Stimulated activated CD4-positive, alpha-beta T cell treated with anti-CD3 and anti-CD28 coated beads, Interleukin-1b, Interleukin-23, amount 100 ng/mL, for 1 hour (primary cell): ENCODE measurements at places on chromosomes 5 and 9.

- DNase-seq, result no peak
These were observed 48.2 kb downstream of the CDK5RAP2 start for GRCh38 chr9:120531683-120532300.

DNA sequence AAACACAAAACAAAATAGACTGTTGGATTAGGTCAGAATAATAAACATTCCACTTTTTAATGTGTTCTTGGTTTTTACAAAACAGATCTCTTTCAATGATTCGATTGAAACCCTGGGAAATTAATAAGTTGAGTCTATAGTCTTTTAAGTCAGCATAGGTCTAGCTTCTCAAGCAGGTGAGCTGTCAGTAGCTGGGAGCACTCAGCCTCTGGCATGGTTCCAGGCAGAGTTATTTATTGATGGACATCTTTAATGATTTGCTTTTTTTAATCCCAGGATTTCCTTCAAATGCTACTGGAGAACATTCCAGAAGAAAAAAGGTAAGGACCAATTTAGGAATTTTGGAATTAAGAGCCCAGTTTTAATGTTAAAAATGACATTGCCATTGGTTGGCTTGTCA is 241.0 kb downstream of the AOPEP start:
- no peak for DNase-seq

GRCh38 chr5:18403941-18404438 is 769.7 kb downstream of the TAF11L14 start:
- DNase-seq, result no peak

GRCh38 chr5:133962131-133962530 is 6.3 kb downstream of the C5orf15 start:
- DNase-seq, result no peak

DNA sequence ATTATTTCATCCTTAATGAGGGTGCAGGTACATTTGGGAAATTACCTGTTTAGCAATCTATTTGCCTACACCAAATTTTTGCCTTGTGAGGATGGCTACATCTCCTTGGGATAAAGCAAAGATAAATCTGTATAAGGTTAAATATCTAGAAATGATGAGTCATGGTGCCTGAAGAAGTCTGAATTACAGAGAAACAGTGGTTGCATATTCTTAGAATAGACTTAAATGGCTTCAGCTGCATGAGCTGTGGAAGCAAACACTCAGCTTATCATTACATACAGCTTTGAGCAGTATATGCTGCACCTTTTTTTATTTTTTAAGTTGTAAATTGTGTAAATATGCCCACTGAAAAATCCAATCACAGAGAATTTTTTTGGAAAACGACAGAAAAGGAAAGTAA is 153.5 kb downstream of the RAPGEF6 start:
- DNase-seq, result no peak

- DNase-seq, result no peak
These were observed 550.7 kb upstream of the TLE4 start for GRCh38 chr9:79021084-79021483.

DNA sequence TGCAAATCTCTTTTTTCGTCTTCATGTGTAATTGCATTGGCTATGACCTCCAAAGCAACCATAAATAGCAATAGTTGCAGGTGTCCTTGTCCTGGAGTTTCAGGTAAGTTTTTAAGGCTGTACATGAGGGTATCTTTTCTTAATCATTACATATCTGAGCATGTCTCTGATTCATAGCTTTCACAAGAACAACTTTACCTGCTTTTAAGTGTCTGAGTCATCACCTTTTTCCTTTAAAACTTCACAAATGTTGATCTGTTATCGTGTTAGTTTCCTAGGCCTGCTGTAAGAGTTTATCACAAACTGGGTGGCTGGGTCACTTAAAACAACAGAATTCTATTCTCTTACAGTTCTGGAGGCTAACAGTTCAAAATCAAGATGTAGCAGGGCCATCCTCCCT is 13.8 kb downstream of the GARNL3 start:
- DNase-seq, result no peak

DNA sequence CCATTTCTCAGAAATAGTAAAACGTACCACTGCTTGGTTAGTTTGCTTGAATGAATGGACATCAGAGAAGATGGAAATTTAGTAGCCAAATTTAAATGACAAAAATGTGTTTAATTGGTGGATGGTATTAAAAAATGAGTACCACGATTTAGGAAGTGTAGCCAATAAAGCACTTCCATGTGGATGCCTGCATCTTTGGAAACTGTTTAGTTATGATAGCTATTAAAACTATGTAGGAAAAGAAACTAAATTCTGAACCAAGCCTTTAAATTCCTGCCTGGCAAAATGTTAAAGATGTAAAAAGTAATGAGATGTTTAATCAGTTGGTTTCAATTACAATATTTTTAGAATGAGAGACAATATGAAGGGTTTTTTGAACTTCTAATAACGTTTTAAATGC is 94.8 kb downstream of the NUDT12 start:
- DNase-seq, result no peak

- no peak for DNase-seq
These were observed 99.8 kb downstream of the ACTL7B start for GRCh38 chr9:108755979-108756378.

DNA sequence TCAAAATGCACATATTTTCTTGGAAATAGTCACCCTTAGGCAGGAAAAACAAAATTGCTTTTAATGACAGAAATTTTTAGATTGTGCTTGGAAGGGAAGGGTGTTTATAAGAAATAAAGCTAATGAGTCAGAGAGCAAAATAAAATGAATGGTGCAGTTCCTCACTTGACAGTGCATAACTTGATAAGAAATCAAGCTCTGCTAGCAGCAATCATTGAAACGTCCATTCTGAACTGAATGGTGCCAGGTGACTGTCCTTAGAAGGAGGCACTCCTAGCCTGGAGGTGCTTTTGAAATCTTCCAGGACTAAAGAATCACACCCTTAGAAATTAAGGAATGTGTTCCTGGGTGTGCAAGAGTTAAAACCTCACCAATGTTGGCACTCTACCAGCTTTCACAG is 202.5 kb downstream of the EFNA5 start:
- no peak for DNase-seq

- no peak for DNase-seq
These were observed 5.7 kb downstream of the CLTB start for GRCh38 chr5:176410486-176411180.

- DNase-seq, result no peak
These were observed 8.7 kb downstream of the CLTB start for GRCh38 chr5:176407456-176408251.

DNA sequence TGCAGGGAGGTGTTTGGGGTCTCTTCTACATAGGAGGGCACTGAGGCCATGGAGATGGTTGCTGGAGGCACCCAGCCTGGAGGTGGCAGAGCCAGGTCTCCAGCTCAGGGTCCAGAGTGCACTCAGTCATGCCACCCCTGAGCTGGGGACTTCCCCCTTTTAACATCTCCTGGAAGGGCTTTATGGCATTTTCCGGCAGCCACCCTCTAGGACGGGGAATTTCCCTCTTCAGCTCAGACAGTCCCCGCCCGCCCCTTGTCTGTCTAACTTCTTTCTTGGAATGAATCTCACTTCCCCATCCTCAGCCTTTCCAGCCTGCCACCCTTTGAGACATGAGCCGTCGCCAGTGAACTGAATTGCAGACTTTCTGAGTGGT is 49.9 kb downstream of the COL15A1 start:
- no peak for DNase-seq

- no peak for DNase-seq
These were observed 2.0 kb downstream of the FCHSD1 start for GRCh38 chr5:141649056-141649688.

DNA sequence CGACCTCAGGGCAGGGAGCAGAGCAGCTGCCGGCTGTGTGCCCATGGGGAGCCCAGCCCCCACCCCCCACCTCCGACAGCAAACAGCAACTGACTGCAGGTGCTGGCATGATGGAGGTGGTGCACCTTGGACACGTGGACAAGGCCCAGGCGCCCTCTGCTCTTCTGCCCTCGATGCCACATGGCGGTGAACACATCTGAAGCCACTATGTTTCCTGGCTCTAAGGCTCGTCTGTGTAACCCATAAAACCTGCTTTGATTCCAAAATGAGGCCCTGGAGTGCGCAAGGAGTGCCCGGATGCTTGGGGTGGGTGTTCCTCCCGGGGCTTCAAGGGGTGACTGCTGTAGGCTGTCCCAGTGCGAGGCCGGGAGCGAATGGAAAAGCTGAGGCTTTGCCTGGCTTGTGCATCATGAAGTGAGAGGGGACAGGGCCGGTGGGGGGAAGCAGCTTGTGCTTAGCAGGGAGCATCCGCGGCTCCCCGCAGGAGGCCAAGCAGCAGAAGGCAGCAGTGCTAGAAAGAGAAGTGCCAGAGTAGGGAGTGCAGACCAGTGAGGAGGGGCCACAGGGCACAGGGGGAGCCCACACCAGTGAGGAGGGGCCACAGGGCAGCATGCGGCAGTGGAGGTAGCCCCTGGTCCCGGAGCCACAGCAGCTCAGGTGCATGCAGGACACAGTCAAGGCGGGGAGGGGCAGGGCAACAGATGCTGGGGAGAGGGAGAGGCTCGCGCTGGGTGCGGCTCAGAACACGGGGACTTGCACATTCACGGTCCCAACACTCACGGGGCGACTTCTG is 30.0 kb downstream of the NKD2 start:
- DNase-seq, result no peak

DNA sequence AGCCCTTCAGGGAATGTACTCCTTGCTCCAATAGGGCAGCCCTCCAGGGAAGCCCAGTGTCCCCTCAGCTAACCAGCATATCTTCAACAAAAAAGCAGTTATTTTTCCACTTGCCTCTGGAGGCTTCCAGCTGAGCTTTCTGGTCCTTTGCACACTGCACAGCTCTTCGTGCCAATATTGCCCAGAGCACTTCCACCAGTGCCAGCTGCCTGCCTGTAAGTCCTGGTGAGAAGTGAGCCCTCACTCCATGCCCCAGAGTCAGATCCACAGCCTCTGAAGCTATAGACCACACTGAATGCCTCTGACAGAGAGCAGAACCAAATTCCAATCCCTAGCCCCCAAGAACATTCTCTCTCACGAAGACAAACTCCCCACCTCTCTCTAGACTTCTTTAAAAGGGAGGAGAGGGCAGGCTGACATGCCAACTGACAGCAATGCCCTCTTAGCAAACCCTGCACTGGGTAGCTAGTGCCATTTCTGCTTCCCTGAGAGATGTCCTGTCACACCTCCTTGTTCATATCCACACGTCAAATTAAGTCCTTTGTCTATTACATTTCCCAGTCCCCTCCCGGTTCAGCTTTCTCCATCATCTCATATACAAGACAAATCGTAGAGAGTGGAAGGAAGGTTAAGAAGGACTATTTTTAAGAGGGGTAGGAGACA is 12.7 kb upstream of the HEXB start:
- DNase-seq, result no peak

DNA sequence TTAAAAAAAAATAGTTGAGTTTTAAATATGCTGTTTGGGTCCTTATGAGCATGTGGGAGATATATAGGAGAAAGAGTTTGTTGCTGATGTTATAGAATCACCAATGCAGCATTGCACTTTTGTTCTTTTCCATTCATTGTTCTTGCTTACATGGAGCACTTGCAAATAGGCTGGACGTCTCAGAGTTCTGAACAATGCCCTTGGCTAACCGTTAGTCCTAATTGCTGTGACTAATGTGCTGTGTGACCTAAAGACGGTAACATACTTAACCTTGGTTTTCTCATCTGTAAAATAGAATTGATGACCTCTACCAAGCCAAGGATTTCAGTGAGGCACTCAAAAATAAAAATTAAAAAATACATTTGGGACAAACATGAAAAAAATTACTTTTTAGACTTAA is 29.8 kb downstream of the PIK3R1 start:
- DNase-seq, result no peak

- DNase-seq, result no peak
These were observed 29.3 kb downstream of the CATSPER3 start for GRCh38 chr5:134997015-134997414.

- DNase-seq, result no peak
These were observed 1647.4 kb upstream of the CDH9 start for GRCh38 chr5:28685794-28686193.

DNA sequence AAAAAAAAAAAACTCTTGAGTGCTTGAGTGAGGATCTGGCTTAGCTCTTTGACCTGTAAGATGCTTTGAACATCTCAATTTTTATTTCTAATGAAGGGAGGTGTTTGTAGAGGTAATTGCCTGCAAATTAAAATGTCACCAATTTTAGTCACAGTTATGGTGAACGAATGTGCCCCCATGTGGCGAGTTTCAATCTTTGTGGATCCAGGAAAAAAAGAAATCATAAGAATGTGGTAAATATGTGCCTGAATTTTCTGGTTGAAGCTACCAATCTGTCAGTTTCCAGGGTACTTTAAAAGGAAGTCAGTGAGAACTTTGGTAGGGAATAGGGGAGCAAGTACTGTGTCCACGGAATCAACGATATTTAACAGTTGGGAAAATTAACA is 1772.4 kb upstream of the CDH9 start:
- no peak for DNase-seq
